ENCODE measurements at places on chromosomes 16 and 17.

DNA sequence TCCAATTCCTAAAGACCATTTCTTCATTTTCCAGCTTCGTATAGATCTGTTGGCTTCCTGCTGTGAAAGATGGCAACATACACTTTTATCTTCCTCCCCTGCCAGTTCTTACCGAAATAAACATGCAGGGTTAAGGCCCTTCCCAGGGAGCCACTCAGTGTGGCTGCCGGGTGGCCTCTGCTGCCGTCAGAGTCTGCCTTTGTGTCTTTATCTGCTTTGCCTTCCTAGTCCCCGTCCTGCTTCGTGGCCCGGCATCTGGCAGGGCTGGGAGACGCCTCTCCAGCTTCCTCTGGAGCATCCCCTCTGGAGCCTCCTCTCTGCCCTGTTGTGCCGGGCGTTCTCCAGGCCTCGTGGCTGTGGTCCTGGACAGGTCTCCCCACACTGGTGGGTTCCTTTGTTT, 30.3 kb upstream of the CAPN15 start:
- no peak for DNase-seq

DNA sequence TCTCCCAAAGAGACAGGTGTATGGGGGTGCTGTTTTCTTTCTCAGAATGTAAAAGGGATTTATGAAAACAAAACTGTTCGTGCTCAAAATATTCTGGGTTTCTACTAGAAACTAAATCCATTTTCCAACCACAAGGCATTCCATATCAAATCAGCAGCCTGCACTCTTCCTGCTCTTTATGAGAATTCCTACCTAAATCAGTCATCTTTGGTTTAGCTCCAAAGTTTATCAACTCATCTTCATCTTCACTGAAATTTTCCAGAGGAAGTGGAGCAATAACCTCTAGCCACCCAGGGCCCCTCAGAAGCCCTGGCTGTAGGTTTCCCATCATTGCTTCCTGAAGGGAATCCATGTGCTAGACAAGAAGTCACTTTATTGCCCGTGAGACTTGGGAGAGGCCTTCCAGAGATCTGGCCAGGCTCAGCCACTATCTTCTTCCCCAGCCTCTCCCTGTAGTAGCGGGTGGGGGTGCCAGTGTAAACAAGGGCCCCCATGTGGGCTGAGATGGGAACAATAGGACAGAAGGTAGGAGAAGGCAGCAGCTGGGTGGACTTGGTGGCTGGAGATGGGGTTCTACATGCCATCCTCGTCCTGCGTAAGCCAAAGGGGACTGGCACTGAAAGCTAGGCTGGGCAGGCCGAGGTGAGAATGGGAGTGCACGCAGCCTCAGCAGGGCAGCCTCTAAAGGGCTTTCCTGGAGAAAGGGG, 22.0 kb upstream of the ALDH3A1 start:
- DNase-seq, result no peak

DNA sequence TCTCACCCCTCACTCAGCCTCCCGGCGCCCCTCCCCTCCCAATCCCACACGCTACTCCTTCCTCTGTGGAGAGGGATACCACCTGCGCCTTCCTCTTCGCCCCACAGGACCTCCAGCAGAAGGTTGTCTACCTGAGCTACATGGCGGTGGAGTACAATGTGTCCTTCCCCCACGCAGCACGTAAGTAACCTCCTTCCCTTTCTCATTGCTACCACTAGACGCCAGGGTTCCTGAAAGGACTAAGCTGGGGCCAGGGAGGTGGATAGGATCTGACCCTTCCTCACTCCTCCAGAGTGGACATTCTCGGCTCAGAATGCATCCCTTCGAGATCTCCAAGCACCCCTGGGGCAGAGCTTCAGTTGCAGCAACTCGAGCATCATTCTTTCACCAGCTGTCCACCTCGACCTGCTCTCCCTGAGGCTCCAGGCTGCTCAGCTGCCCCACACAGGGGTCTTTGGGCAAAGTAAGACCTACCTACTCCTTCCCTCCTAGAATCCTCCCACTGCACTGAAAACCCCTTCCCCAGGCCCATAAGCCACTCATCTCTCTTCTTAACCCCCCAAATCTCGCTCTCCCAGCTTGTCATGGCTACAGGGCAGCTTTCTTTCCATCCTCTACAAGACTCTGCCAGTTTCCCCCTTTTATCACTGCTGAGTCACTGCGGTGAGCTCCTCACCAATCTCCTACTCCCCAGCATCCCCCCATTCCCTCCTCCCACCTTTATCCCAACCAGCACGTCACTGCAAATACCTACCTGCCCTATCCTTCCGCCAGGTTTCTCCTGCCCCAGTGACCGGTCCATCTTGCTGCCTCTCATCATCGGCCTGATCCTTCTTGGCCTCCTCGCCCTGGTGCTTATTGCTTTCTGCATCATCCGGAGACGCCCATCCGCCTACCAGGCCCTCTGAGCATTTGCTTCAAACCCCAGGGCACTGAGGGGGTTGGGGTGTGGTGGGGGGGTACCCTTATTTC, 1.5 kb downstream of the CD68 start:
- DNase-seq, result peak; percentile 82

GRCh38 chr17:51155416-51155815, 2.1 kb downstream of the NME1 start:
- no peak for DNase-seq

DNA sequence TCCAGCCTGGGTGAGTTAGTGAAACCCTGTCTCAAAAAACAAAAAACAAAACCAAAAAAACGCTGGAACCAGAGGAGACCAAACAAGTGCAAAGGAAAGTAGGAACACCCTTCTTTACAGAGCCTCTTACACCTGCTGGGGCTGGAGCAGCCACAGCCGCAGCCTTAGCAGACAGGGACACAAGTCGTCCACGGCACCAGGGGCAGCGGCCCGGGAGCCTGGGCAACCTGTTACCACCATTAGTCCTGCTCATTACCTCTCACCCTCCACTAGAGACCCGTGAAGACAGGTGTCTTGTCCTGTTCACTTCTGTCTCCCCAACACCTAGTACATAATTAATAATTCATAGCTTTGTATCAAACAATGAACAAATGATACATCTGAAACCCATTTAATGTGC, 83.6 kb downstream of the C16orf78 start:
- no peak for DNase-seq

GRCh38 chr16:52480237-52480636, 66.7 kb downstream of the TOX3 start:
- no peak for DNase-seq

DNA sequence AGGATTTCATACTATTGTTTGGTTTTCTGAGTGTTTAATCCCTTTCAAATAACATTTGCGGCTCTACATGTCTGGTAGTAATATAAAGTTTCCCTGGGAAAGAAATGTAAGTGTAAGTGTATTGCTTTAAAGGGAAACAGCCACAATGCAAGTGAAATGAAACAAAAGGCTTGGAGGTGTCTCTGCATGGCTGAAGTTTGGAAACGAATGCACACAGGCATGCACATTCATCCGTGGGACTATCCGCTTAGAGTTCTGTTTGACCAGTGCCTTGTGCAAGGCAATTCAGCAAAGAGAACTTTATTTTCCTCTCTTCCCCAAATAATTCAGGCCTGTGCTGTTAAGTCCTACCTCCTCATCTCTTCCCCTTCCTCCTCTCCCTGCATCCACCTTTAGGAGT, 56.1 kb upstream of the MRTFB start:
- DNase-seq, result no peak

DNA sequence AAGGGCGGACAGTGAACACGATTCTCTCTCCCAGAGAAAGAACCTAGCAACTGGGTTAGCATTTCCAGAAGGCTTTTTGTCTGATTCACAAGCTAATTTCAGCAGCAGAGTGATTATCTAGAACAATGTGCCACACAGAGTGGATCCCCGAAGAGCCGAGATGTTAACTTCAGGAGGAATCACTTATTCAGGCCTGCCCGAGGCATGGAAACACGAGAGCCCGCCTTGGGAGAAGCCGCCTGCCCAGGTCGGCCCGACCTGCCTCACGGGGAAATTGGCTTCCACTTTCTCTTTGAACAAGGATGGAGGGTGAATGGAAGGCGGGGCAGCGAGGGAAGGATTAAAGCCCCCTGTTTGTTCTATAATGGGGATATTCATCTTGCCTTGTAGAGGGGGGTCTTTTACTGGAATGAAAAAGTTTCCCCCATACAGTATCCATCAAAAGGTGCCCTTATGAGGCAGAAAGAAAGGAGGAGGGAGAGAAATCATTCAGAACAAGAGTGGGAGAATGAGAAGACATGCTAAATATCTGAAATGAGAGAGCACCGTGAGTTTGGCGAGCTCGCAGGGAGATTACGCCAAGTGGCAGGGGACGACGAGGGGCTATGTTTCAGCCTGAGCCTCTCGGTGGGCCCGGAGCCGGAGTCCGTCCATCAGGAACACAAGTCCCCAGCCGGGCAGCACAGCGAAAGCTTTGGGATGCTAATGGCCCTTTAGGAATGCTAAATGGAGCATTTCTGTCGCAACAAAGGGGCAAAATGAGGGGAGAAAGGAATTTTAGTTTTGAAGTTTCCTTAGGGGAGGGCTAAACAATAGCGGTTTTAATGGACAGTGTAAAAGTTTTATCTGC, 33.0 kb downstream of the NTN1 start:
- DNase-seq, result no peak

- DNase-seq, result no peak
These were observed 5.8 kb upstream of the RSL1D1 start for GRCh38 chr16:11857161-11857560.

GRCh38 chr17:50986989-50987660, 121.0 kb upstream of the TOB1 start:
- no peak for DNase-seq

GRCh38 chr17:37220607-37220953, 155.2 kb upstream of the C17orf78 start:
- peak; percentile 38 for DNase-seq

- no peak for DNase-seq
These were observed 42.0 kb upstream of the MMD start for GRCh38 chr17:55463600-55463999.

DNA sequence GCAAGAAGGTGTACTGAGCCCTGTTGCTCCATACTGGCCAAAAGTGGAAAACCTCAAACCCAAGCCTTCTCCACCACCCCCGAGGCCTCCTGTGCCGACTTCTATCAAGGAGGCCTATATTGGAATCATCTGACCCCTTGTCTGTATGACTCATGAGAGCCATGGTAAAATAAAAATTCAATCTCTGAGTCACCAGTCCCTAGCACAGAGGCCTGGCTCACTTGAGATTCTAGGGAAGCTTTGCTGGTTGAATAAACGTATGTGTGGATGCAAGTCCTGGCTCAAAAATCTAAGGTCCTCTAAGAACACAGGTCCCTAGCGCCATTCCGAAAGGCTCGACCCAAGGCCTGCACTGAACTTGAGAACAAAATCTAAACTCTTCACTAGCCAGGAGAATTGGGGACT, 15.0 kb downstream of the NSMCE1 start:
- DNase-seq, result no peak

GRCh38 chr17:32142038-32142856, at the start of gene RHOT1:
Gene RHOT1, plus strand, starts transcription at chr17:32142502. Its CDS starts 191 bp downstream, at chr17:32142693.
- peak; percentile 84 for DNase-seq

DNA sequence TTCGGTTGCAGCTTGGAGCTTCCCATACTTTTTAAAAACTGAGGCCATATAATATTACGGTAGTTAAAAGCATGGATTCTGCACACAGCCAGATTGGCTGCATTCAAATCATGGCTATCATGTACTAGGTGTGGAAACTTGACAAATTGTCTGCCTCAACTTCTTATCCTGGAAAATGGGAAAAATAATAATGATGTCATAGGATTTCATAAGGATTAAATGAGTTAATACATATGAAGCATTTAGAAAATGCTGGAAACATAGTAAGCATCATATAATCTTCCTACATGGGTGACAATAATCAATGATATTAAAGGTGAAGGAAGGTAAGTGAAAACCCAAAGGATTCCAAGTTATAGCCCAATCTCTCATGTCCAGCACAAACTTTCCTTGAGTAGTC, 588.5 kb upstream of the HSBP1 start:
- DNase-seq, result no peak

DNA sequence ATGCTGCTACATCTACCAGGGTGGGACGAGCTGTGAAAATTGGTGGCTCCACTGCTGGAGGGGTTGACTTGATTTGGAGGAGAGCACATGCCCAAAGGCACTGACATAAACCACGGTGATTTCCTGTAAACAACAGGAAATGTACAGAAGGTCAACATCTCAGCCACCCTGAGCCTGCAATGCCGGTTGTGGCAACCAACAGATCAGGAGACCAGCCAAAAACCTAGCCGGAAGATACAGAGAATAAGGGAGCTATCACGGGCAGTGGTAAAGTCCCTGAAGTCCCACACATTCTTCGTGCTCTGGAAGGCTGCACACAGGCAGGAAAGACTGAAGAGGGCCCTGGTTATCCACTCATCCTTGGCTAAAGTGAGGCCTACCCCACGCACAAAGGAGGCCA, 56.2 kb downstream of the ADCY9 start:
- DNase-seq, result no peak

DNA sequence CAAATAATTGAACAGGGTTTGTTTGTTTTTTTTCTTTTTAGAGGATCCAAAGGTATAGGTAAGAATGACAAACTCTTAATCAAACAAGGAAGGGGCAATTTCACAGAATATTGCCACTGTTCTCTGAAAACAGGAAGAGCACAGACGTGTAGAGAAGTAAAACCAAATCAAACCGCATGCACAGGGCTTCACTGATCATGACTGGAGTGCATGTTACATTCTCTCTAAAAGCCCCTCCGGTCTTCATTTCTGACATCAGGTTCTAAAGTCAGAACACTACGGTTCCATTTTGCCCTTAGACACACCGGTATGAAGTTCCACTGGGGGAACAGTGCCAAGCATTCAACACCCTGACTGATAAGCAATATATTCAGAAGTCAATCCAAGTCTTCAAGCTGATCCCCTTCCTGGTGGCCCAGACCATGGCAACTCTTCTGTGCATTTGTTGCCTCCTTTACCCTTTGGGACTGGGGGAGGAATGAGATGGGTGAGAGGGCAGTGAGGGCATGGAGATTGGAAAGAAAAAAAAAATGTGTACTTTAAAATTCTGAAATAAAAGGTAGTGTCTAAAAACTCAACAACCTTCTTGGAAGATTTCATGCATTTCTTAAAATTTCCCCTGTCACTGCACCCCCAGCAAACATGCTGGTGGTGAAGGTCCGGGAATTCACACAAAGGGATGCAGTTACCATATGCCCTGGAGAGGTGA, 1.4 kb downstream of the MMD start:
- DNase-seq, result peak; percentile 53

DNA sequence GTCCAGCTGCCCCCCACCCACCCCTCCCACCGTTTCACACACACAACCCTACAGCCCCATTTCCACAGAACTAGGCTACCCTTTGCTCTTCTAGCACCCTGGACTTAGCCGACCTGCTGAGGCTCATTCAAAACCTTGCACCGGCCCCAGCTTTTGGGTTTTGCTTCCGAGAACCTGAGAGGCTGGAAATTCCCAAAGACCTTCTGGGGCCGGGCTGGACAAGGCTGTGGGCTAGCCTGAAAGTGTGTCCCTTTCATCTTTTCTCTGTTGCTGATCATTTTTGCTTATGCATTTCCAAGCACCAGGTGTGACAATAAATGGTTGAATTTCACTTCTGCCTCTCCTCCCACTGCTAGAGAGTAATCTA, 139.0 kb downstream of the DNAH9 start:
- DNase-seq, result no peak

DNA sequence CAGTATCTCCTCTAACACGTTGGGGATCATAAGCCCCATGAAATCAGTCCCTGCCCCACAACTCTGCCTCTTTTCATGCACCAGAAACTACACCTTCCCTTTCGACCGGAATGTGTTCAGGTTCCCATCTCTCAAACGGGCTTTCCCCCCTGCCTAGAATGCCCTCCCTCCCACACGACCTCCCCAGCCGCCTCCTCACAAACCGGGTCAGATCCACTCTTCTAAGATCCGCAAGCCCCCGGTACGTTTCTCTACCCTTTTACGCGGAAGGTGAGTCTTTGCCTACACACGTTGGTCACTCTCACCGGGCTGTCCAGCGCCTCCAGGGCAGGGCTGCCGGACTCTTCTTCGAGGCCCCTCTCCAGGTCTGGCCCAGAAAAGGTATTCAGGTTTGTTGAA, 708 bp downstream of the DHX33 start:
- DNase-seq, result peak; percentile 23

All from hematopoietic multipotent progenitor cell treated with erythropoietin and hydrocortisone succinate and interleukin-3 and kit ligand, for 8 days (in vitro differentiated cells).